Astrocyte of the cerebellum (primary cell): ENCODE measurements at places on chromosomes 6 and 20.
A peak's percentile ranks its signal among the peaks of the same experiment; 100 is the strongest.

DNA sequence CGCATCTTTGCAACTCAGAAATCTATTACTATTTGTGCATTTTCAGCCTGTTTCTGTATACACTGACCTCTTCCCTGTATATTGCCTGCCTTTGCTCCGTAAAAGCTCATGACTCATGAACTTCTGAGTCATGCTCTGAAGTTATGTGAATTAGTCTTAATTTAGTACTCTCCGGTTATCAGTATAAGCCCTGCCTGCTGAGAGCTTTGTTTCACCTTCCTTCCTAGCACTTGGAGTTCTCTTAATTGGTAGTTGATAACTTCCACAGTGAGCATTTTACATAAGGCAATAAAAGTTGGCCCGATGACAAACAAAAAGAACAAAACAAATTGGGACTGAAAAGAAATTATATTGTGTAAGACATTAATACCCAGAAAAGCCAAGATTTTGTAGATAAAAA, 231.4 kb downstream of the GJA1 start:
- DNase-seq, result peak; percentile 49

- no peak for DNase-seq
These were observed 11.2 kb upstream of the TAGAP start for GRCh38 chr6:159056003-159056402.

GRCh38 chr6:12890171-12890790, 173.7 kb downstream of the PHACTR1 start:
- no peak for DNase-seq

- no peak for DNase-seq
These were observed 91.1 kb upstream of the BTN3A2 start for GRCh38 chr6:26273673-26274588.

GRCh38 chr6:150410399-150410798, 41.6 kb downstream of the IYD start:
- DNase-seq, result no peak

- no peak for DNase-seq
These were observed 7.8 kb downstream of the PLCB1 start for GRCh38 chr20:8139899-8140298.
